ENCODE measurements at places on chromosomes 6 and 20.

DNA sequence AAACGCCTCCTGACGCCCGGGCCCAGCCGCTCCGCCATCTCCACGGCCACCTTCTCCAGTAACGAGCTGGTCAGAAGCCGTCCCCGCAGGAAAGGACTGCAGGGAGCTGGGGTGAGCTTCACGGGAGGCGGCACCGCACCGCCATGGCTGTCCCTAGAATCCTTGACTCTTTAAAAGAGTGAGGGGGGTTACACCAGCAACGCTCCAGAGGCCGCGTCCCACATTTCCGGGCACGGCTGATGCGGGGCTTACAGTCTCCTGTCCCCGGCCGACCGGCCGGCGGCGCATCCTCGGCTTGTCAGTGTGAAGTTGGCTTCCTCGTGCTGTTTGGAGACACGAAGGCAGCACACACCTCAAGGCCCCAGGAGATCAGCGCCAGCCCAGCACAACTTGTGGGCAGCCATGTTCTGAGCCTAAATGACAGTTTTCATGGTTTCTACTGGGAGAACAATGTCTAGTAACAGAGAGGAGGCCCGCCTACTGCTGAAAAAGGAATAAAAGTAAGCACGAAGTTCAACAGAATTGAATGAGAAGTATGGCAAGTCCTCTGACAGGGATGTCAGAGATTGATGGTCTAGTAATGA lies 30.4 kb downstream of the SLC2A4RG start:
- no peak for DNase-seq

DNA sequence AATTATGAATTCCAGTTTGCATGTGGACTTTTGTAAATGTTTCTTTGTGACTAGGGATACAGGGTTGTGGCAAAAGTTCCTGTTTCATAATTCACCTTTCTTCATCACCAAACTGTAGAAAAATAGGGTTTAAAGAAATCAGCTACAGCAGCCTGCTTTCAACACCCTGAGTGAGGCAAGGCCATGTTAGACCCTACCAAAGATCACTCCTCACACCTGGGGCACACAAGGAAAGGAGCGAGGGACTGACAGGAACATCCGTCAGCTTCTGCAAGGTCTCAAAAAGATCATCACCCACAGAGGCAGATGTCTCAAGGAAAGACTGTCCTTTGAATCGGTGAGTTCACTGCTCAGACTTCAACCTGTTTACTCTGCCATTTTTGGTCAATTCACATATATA lies 10.5 kb upstream of the STX11 start:
- DNase-seq, result no peak

DNA sequence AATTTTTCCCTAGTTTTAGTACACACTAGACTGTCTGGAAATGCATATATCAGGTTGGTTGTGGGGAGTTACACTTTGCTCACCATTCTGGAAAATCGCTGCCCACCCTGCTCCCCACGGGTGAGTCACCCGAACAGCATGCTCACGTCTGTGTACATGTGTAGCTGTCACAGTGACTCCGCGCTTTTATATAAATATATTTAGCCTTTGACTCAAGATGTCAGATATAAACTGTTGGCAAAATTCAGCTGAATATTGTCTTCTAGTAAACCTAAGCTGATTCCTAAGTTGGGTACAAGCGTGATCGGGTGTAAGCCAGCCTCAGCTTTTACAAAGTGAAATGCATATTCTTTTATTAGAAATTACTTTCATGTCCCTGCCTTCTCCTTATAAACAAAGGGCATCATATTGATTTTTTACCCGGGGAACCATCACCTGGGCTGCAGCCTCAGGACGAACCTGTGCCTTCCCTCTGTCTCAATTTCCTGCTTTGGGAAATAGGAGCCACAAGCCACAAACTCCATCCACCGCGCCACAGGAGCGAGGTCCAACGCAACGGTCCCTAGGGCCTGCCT lies 4.3 kb downstream of the SDCBP2 start:
- peak; percentile 40 for DNase-seq

DNA sequence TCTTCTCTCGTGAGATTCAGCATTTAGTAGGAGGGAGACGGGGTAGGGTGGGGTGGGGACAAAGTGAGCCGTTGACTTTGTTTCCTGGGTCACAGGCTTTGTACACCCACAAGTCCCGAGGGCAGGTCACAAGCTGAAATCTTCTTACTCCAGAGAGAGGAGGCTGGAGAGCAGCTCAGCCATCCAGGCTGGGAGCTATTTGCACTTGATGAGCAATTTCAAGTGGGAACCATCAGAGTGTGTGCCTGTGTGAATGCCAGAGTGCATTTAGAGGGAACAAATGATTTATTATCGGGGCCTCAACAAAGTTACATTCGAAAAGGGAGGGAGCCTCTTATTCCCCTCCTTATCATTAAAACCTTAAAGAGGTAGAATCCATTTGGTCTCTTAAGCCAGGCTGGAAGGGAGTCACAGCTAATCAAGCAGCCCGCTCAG lies 155.7 kb upstream of the JARID2 start:
- no peak for DNase-seq

- DNase-seq, result no peak
These were observed 98.8 kb upstream of the CITED2 start for GRCh38 chr6:139473231-139473701.

DNA sequence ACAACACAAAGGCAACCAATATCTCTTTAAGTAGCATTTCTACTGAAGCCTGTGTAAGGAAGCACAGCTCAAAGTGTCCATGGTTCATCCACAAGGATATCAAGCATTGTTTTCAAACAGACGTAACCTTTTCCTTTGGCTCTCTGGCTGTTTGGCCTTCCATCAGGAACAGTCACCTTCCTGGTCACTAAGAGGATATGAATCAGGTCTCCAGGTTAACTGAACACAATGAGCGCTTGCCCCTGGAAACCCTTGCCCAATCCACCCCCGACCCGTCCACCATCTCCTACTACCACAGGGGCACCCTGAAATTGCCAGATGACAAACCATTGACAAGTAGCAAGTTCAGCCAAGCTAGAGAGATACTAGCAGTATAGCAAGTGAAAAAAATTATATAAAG lies 114.4 kb upstream of the COL21A1 start:
- DNase-seq, result no peak

DNA sequence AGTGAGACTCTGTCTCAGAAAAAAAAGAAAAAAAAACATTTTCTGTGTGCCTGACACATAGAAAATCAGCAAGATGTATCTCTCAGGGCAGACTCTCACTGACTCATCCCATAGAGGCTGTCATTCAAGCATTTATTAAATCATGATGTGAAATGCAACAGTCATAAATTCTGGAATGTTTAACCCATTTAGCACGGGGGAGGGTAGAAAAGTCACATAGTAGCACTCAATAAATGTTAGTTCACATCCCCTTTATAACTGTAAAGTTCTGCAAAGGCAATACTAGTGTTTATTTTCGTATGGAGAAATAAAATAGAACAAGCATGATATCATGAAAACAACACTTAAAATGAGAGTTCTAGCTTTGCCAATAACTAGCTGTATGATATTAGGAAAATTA lies 15.5 kb upstream of the CARMIL1 start:
- no peak for DNase-seq

DNA sequence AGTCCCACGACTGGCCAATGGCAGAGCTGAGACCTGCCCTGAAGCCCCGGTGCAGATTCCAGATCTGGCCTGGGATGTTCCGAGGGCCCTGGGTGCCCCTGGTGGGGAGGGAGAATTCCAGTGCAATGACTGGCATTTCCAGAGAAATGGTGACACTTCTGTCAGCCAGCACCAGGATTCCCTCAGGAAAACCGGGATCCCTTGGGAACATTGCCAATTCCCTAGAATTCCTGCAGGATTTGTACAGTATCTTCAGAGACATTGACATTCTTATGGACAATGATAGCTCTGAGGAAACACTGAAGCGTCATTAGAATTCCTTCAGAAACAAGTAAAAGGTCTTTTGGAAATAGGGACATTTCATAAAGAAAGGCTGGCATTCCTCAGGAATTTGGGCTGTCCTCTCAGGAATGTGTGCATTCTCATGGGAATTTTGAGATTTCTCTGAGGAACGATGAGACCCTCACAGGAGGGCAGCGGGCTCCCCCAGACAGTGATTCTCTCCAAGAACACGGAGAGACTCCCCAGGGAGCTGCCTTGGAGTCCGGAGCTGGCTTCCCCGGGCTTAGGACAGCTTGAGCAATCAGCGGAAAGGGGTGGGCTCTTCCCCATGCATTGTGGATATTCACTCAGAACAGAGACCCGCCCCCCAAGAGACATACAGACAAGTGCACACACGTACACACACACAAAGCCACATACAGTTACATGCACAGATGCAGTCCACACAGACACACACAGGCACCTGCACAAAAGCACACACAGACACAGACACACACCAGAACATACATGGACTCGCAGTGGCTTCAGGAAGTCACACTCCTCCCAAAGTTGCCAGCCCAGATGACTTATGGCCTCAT lies 35.2 kb upstream of the BPIFA2 start:
- no peak for DNase-seq

DNA sequence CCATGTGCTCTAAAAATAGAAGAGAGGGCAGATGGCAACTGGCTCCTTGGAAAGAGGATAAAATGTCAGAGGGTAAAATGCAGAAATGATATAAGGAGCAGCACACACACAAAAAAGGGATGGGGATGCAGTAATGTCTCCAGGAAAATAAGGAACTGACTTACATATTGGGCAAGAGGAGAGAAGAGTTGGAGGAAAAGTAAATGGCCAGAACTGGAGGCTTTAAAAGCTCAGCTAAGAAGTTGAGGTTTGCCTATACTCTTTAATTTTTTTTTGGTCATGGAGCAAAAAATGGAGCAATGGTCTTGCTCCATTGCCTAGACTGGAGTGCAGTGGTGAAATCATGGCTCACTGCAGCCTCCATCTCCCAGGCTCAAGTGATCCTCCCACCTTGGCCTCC lies 93.7 kb downstream of the SULF2 start:
- no peak for DNase-seq
